ENCODE measurements at places on chromosomes 4 and X. TPM values are rescaled to one million over a fixed set of nuclear protein-coding genes. Genes with fewer than 3 reads are reported as not detected.

DNA sequence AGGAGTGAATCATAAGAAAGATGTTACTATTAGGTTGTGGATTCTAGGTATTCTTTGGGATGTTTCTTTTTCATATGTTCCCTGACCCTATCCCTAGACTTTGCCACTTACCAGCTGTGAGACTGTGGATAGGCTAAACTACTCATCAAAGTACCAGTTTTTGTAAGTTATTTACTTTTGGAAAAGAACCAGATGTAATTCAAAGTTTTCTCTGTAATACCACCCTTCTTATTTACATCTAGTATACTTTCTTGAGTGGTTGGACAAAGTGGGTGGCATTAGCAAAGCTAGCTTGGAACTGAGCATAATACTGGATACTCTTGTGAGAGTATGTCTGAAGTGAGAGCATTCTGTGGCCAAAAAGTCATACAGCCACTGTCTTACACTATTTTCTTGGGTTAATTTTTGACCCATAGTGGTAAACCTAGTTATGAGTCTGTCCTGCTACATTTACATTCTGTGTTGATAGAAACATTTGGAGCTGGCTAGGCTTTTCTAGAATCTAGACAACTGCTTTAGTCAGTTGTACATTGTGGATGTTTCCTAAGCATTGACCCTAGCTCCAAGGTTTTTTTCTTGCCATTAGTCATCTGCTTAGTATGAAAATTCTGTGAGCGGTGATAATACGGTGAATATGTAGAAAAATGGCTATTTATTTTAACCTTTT, 41.7 kb downstream of the KDM6A start:
- H3K27me3 ChIP-seq = no peaks in the 10 kb centered on the region
- peaks cover 7% of the 10 kb centered on the region for H3K36me3 ChIP-seq
- no peak overlapping the region for H3K4me3 ChIP-seq
- DNase-seq = no peak
- H3K27ac ChIP-seq = no peak overlapping the region

GRCh38 chr4:81453024-81453423, 18.7 kb downstream of the RASGEF1B start:
- H3K27ac ChIP-seq = no peak overlapping the region
- no peaks in the 10 kb centered on the region for H3K4me1 ChIP-seq
- no peaks in the 10 kb centered on the region for H3K27me3 ChIP-seq
- peaks cover 5% of the 10 kb centered on the region for H3K36me3 ChIP-seq
- no peak for DNase-seq

DNA sequence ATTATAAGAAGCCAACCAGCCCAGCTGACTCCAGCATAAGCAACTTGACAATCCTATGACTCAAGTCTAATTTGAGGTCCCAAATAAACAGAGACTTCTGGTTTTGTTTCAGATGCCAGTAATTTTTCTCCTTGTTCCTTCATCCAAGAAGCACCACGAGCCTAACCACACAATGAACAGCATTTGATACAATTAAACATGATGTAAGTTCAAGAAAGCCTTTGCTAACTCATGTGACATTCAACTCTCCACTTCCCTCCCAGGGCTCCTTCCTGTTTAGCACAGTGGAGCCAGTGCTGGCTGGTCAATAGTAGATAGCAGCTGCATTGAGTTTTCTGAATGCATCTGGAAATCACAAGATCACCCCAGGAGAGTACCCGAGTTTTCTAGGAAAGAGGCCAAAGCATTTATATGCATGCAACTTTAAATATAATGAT, 206.3 kb downstream of the ARHGAP24 start:
- H3K4me3 ChIP-seq = no peak overlapping the region
- no peaks in the 10 kb centered on the region for H3K36me3 ChIP-seq
- DNase-seq = no peak
- no peak overlapping the region for H3K27ac ChIP-seq
- H3K4me1 ChIP-seq = 0 out of 2 replicates have a peak, but pooled peaks cover 3% of the 10 kb centered on the region
- H3K27me3 ChIP-seq = no peaks in the 10 kb centered on the region

DNA sequence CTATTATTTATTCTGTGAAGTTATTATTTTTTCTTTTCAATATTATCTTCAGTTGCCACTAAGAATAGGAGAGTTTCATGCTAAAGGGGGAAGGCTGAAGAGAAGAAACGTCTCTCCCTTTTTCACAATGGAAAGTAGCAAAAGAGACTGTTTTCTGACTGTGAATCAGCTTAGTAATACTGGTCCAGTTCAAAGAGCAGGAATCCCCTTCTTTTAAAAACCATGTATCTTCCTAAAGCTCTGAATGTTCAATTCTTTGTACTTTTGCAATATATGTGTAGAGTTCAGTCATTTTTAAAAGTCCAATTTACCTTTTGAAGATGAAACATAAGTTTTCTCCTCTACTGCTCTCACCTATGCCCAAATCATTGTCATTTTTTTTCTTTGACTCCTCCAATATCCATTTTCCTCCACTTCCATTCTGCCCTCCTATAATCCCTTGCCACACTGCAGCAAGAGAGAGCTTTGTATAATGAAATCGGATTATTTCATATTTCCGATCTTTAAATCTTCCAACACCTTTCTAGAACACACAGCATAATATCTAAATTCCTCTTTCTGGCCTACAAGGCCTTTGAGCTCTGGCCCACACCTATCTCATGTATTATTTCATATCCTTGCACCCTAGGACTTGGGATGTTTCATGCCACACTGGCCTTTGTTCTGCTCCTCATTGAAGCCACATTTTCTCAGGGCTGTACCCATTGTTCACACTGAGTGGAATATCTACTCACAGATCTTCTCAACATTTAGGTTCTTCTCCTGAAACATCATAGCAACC, 195.3 kb downstream of the CAMK2D start:
- no peak for DNase-seq
- H3K4me3 ChIP-seq = no peak overlapping the region
- no peak overlapping the region for H3K27ac ChIP-seq
- no peaks in the 10 kb centered on the region for H3K27me3 ChIP-seq
- H3K4me1 ChIP-seq = no peaks in the 10 kb centered on the region

Gene ALB
- not detected for total RNA-seq

DNA sequence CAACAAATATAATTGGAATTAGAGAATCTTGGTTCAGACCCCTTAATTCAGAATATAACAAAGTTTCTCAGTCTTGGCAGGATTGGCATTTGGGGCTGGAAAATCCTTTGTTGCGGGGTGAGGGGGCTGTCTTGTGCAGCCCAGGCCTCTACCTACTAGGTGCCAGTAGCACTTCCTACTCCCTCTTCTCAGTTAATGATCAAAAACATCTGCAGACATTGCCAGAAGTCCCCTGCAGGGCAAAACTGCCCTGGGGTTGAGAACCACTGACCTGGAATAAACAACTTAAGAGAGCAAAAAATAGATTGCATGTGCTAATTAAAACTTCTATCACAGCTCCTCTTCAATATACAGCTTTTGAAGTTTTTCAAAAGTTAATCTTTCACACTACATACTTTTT, 36.7 kb upstream of the CXorf38 start:
- no peak for DNase-seq
- H3K27ac ChIP-seq = no peak overlapping the region
- no peak overlapping the region for H3K4me3 ChIP-seq
- H3K27me3 ChIP-seq = no peaks in the 10 kb centered on the region

GRCh38 chr4:99832321-99832720, 15.7 kb downstream of the DAPP1 start:
- H3K36me3 ChIP-seq = no peaks in the 10 kb centered on the region
- no peaks in the 10 kb centered on the region for H3K27me3 ChIP-seq
- no peak overlapping the region for H3K27ac ChIP-seq
- H3K4me3 ChIP-seq = no peak overlapping the region
- no peaks in the 10 kb centered on the region for H3K4me1 ChIP-seq

DNA sequence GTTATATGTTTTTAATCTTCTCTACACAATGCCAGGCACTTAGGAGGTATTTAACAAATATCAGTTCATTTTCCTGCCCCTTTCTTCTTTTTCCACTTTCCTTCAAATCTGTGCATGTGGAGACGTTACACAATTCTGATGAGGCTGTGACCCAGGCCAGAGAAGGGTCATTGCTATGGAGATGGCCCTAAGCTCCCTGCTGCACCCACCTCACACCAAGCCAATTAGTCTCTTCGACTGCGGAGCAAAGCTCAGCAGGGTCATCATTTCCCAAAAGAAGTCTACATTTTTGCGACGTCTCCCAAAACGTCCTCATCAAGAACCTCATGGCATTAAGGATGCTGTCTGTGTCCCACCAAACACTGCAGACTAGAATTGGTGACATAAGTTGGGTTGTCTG, 28.9 kb upstream of the VEGFD start:
- no peak overlapping the region for H3K27ac ChIP-seq
- H3K27me3 ChIP-seq = no peaks in the 10 kb centered on the region
